ENCODE measurements at places on chromosomes 3 and 15.

GRCh38 chr15:101286471-101287114, 8.5 kb downstream of the SNRPA1 start:
- no peak for DNase-seq

DNA sequence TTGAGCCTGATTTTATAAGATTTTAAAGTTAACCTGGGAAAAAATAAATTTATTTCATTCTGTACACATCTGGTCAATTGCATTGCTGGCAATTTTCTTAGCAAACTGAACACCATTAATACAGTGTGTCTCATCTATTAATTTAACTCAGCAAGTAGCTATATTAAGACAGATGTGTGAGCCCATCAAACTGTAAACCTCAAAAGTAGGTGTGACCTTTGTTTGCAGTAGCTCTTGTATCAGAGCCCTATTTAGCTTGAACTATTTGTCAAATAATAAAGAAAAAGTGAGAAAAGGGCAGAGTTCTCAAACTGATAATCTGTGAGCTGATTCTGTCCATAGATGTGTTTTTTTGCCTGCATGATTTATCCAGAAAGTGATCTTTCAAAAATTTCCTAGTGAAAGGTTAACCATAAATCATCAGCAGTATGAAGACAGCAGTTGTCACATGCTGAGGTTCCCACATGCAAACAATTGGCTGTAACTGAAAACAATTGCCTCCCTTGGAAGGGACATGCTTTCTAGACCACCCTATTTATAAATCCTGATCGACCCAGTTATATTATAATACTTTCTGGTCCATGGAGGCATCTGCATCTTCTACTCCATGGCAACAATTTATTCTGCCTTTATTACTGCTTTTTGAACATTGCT, 646.5 kb downstream of the NSUN3 start:
- DNase-seq = no peak

- DNase-seq = no peak
Observed at GRCh38 chr3:120604784-120605183, 8.6 kb downstream of the NDUFB4 start.

DNA sequence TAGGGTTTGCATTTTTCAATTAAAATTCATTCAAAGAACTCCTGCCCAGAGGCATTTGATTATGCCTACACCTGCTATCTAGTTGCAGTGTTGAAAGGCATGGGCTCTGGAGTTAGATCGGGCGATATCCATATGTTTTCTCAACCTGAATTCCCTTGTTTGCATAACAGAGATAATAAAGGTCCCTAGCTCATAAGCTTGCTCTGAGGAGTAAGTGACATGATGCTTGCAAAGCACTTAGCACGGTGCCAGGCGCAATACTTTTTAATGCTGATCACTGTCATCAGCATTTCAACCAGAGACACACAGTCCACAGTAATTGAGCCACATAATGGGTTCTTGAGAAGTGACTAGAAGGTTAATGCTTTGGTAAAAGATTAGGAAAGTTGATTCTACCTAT, 106.3 kb upstream of the SAMMSON start:
- DNase-seq = no peak

- DNase-seq = no peak
Observed at GRCh38 chr15:76626611-76627010, 278.5 kb downstream of the SCAPER start.

All from DMS153 (cell line).